ENCODE measurements at places on chromosomes 7 and 10.

DNA sequence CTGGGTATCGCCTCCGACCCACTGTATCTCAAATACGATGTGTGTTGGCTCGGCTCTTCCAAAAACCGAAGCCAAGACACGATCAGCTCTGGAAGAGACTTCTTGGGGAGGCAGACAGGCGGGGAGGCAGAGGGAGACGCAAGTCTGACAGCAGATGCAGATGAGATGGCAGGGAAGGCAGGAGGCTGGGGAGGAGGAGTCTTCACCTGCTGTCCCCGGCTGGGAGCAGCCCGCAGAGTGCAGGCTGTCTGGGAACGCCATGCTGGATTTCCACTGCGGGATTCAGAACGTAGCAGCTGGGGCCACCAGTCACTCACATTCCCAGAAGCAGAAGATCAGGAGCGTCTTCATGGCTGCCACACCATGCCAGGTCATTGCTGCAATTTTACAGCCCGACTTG is 29.4 kb downstream of the CTBP2 start:
- peaks cover 82% of the 10 kb centered on the region for H3K36me3 ChIP-seq
- peaks cover 27% of the 10 kb centered on the region for H3K4me1 ChIP-seq

DNA sequence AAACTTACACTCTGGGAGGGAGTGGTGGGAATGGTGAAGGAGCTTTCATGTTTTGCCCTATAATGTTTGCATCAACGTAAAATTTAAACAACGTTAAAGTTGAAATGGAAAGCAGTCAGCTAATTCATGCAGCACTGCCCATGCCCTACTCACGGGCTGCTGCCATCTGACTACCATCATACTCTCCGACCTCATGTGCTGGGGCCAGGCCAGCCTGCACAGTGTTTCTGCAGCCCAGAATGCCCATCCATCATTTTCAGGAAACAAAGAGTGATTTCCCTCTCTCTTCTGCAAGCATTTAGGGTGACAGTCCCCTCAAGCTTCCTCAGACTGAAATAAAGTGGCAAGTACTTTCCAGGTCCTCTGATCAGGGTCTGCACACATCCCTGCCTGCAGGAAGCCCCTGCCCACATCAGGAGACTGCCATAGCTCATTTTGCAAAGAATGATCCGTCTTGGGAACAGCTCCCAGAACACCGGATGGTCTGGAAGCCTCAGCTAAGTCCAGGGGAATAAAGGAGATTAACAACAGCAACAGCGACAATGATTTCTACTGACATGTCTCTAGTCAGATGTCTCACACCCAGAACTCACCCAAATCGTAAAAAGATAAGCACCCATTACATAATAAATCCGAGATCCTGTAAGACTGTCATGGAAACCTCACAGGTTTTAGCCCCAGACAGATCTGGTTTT is 40.3 kb downstream of the ARHGAP22 start:
- H3K27ac ChIP-seq: no peak overlapping the region
- no peak overlapping the region for H3K4me3 ChIP-seq
- no peaks in the 10 kb centered on the region for H3K36me3 ChIP-seq

GRCh38 chr7:7956531-7957128 is 12.0 kb upstream of the GLCCI1 start:
- no peaks in the 10 kb centered on the region for H3K27me3 ChIP-seq
- no peaks in the 10 kb centered on the region for H3K4me1 ChIP-seq
- DNase-seq: no peak
- H3K36me3 ChIP-seq: no peaks in the 10 kb centered on the region
- H3K4me3 ChIP-seq: no peak overlapping the region

DNA sequence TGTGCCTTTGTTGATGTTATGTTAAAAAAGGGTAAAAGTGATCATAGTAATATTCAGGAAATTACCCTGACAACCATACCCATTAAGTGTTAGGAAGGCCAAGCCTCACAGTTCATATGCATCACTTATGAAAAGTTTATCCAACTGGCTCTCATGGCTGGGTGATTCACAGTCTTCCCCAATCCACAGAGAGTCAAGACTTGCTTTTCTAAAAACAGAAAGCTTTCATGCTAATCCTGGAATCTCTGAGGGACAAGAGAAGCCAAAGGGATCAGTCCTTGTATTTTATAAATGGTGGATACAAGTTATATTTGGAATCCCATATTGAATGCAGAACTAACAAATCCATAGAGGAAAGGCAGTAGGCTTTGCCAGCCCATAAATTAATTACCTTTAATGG is 218.3 kb downstream of the JAZF1 start:
- no peaks in the 10 kb centered on the region for H3K36me3 ChIP-seq
- no peaks in the 10 kb centered on the region for H3K4me1 ChIP-seq
- H3K27ac ChIP-seq: no peak overlapping the region
- H3K27me3 ChIP-seq: no peaks in the 10 kb centered on the region
- no peak for DNase-seq

GRCh38 chr10:127908106-127908958 is 1.4 kb downstream of the PTPRE start:
- H3K4me3 ChIP-seq: peak overlapping the region; percentile 64
- no peaks in the 10 kb centered on the region for H3K4me1 ChIP-seq
- no peaks in the 10 kb centered on the region for H3K36me3 ChIP-seq
- no peaks in the 10 kb centered on the region for H3K27me3 ChIP-seq
- H3K27ac ChIP-seq: no peak overlapping the region

- H3K27ac ChIP-seq: no peak overlapping the region
- H3K4me1 ChIP-seq: peaks cover 4% of the 10 kb centered on the region
- no peaks in the 10 kb centered on the region for H3K36me3 ChIP-seq
- H3K4me3 ChIP-seq: peak overlapping the region; percentile 41
- peaks cover 3% of the 10 kb centered on the region for H3K27me3 ChIP-seq
Observed at GRCh38 chr10:97850446-97850845, 803 bp downstream of the GOLGA7B start.

- no peaks in the 10 kb centered on the region for H3K36me3 ChIP-seq
- peaks cover 11% of the 10 kb centered on the region for H3K4me1 ChIP-seq
- no peaks in the 10 kb centered on the region for H3K27me3 ChIP-seq
- H3K4me3 ChIP-seq: peak overlapping the region; percentile 42
Observed at GRCh38 chr10:13049774-13050420, 48.4 kb upstream of the CCDC3 start.

GRCh38 chr7:18320971-18321567 is 174.5 kb upstream of the HDAC9 start:
- no peak for DNase-seq
- no peak overlapping the region for H3K27ac ChIP-seq
- H3K4me3 ChIP-seq: no peak overlapping the region
- no peaks in the 10 kb centered on the region for H3K36me3 ChIP-seq

GRCh38 chr7:23347682-23348180 is 48.6 kb downstream of the MALSU1 start:
- peaks cover 74% of the 10 kb centered on the region for H3K36me3 ChIP-seq
- H3K4me3 ChIP-seq: no peak overlapping the region
- H3K27me3 ChIP-seq: no peaks in the 10 kb centered on the region
- no peak for DNase-seq
- H3K27ac ChIP-seq: no peak overlapping the region
- H3K4me1 ChIP-seq: no peaks in the 10 kb centered on the region

- no peak overlapping the region for H3K4me3 ChIP-seq
- peak; percentile 41 for DNase-seq
- H3K4me1 ChIP-seq: peaks cover 7% of the 10 kb centered on the region
- no peaks in the 10 kb centered on the region for H3K36me3 ChIP-seq
Observed at GRCh38 chr10:117260084-117260483, 19.2 kb downstream of the SLC18A2 start.

GRCh38 chr7:34454381-34454780 is 203.6 kb upstream of the NPSR1 start:
- no peak overlapping the region for H3K27ac ChIP-seq
- peaks cover 6% of the 10 kb centered on the region for H3K36me3 ChIP-seq
- H3K27me3 ChIP-seq: no peaks in the 10 kb centered on the region
- DNase-seq: no peak

DNA sequence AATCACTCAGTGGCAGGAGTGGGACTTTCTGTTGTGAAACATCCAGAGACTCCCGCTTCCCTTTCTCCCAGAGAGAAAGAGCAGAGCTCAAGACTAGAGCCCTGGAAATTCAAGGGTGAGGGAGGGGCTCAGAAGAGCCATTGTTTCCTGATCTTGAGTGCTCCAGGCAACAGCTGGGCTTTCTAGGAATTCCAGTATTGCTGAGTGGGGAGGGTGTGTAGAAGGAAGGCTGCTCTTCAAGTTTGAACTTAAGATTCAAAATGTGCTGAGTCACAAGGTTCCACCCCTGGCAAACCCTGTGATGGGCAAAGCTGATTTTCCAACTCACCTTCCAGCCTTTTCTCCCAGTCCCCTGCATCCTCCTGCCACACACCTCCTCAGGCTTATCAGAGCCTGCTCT is 42.3 kb upstream of the MSRB2 start:
- no peaks in the 10 kb centered on the region for H3K27me3 ChIP-seq
- no peak overlapping the region for H3K4me3 ChIP-seq
- H3K4me1 ChIP-seq: peaks cover 13% of the 10 kb centered on the region
- no peak overlapping the region for H3K27ac ChIP-seq
- DNase-seq: no peak

GRCh38 chr10:121864653-121865052 is 63.2 kb downstream of the ATE1 start:
- DNase-seq: no peak
- no peak overlapping the region for H3K4me3 ChIP-seq
- no peak overlapping the region for H3K27ac ChIP-seq
- no peaks in the 10 kb centered on the region for H3K4me1 ChIP-seq
- H3K36me3 ChIP-seq: peaks cover 31% of the 10 kb centered on the region

- no peaks in the 10 kb centered on the region for H3K27me3 ChIP-seq
- H3K36me3 ChIP-seq: no peaks in the 10 kb centered on the region
- peaks cover 17% of the 10 kb centered on the region for H3K4me1 ChIP-seq
- DNase-seq: no peak
- no peak overlapping the region for H3K4me3 ChIP-seq
- no peak overlapping the region for H3K27ac ChIP-seq
Observed at GRCh38 chr10:24241536-24242040, 32.6 kb downstream of the KIAA1217 start.

DNA sequence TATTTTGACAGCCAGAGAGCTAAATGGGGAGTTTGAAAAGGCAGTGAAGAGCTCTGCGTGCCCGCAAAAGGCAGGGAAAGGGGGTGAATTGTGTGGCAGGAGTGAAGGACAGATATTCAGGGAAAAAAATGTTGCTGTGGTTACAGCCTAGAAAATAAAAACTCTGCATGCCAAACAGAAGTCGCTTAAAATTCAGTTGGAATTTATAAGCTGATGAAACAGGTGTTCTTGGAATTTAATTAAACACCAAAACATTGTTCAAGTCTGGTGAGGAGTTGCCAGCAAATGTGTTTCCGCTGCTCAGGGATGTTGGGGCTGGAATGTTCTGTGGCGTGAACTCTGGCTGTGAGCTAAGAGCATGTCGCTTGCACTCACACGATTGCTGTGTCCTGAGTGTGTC is 169.3 kb downstream of the ADRA2A start:
- H3K4me1 ChIP-seq: no peaks in the 10 kb centered on the region
- no peak for DNase-seq
- no peak overlapping the region for H3K4me3 ChIP-seq
- no peak overlapping the region for H3K27ac ChIP-seq
- no peaks in the 10 kb centered on the region for H3K27me3 ChIP-seq
- no peaks in the 10 kb centered on the region for H3K36me3 ChIP-seq

GRCh38 chr10:7258948-7259523 is 151.8 kb downstream of the SFMBT2 start:
- H3K27ac ChIP-seq: no peak overlapping the region
- H3K4me3 ChIP-seq: no peak overlapping the region
- H3K36me3 ChIP-seq: no peaks in the 10 kb centered on the region
- no peak for DNase-seq

DNA sequence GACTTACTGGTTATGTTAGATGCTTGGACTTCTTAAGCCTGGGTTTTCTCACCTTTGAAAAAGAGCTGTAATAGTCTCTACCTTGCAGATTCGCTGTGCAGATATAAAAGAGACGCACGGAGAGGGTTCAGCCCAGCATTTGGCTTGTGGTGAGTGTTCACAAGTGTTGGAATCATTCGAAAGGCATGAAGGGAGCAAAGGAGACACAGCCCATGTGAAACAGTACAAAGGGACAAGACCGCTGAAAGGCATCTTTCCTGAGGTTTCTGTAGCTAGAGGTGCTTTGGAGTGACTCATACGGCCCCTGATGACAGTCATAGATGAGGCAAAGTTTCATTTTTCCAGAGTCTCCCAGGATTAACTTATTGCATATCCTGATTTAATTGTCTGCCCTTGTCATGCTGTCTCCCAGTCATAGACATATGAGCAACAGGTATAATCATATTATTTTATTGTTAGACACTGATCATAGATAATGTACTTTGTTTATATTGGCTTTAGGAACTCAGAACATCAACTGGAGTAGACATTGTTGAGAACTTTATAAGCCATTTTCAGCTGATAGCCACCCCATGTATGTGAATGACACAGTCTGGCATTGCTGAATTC is 171.1 kb downstream of the ADRA2A start:
- no peak for DNase-seq
- H3K27ac ChIP-seq: no peak overlapping the region
- H3K36me3 ChIP-seq: no peaks in the 10 kb centered on the region
- H3K27me3 ChIP-seq: no peaks in the 10 kb centered on the region

- H3K4me3 ChIP-seq: no peak overlapping the region
- no peak overlapping the region for H3K27ac ChIP-seq
- H3K4me1 ChIP-seq: no peaks in the 10 kb centered on the region
- peaks cover 8% of the 10 kb centered on the region for H3K36me3 ChIP-seq
- H3K27me3 ChIP-seq: no peaks in the 10 kb centered on the region
- DNase-seq: no peak
Observed at GRCh38 chr10:110977662-110978061, 58.3 kb downstream of the SHOC2 start.

GRCh38 chr10:132281915-132282666 is 25.7 kb downstream of the STK32C start:
- H3K4me1 ChIP-seq: no peaks in the 10 kb centered on the region
- no peak for DNase-seq
- no peaks in the 10 kb centered on the region for H3K27me3 ChIP-seq
- H3K27ac ChIP-seq: no peak overlapping the region
- H3K36me3 ChIP-seq: no peaks in the 10 kb centered on the region

- H3K27ac ChIP-seq: no peak overlapping the region
- no peaks in the 10 kb centered on the region for H3K27me3 ChIP-seq
- H3K36me3 ChIP-seq: no peaks in the 10 kb centered on the region
- no peaks in the 10 kb centered on the region for H3K4me1 ChIP-seq
Observed at GRCh38 chr7:144784441-144784840, 51.4 kb downstream of the TPK1 start.
